ENCODE measurements at places on chromosomes 6 and 20. TPM values are rescaled to one million over a fixed set of nuclear protein-coding genes. Genes with fewer than 3 reads are reported as not detected.

Gene CRISP3
- total RNA-seq = not detected

Gene NMBR
- not detected for total RNA-seq

Gene WFDC9
- total RNA-seq = not detected

Gene PTPRA
- 18.7 TPM for total RNA-seq

Gene RNF39
- total RNA-seq = not detected

Gene CENPQ
- total RNA-seq = 2.9 TPM

Gene TMEM200A
- under 0.01 TPM for total RNA-seq

Gene NKAIN4
- total RNA-seq = not detected

Data from dermis microvascular lymphatic vessel endothelial cell (primary cell).